ENCODE measurements at places on chromosomes 11 and 22. TPM values are rescaled to one million over a fixed set of nuclear protein-coding genes. Genes with fewer than 3 reads are reported as not detected.
A peak's percentile ranks its signal among the peaks of the same experiment; 100 is the strongest.

DNA sequence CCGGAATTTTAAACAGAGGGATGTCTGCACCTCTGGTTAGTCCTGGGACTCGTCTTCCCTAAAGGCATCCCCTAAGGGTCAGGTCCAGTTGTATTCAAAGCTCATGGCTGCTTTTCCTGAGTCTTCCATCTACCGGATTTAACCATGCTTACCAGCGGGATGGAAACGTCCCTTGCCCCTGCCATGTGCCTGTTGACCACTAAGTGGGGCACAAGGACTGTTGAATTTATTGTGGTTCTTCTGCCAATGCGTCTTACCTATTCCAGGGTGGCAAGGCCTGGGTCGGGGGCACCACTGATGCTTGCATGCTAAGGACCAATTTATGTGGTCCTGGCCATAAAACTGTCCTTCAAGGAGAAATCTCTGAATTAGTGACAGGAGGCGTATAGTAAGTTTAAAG, 25.6 kb downstream of the ANKRD42 start:
- DNase-seq = no peak

GRCh38 chr22:46010951-46011626, 34.1 kb upstream of the WNT7B start:
- DNase-seq = no peak

DNA sequence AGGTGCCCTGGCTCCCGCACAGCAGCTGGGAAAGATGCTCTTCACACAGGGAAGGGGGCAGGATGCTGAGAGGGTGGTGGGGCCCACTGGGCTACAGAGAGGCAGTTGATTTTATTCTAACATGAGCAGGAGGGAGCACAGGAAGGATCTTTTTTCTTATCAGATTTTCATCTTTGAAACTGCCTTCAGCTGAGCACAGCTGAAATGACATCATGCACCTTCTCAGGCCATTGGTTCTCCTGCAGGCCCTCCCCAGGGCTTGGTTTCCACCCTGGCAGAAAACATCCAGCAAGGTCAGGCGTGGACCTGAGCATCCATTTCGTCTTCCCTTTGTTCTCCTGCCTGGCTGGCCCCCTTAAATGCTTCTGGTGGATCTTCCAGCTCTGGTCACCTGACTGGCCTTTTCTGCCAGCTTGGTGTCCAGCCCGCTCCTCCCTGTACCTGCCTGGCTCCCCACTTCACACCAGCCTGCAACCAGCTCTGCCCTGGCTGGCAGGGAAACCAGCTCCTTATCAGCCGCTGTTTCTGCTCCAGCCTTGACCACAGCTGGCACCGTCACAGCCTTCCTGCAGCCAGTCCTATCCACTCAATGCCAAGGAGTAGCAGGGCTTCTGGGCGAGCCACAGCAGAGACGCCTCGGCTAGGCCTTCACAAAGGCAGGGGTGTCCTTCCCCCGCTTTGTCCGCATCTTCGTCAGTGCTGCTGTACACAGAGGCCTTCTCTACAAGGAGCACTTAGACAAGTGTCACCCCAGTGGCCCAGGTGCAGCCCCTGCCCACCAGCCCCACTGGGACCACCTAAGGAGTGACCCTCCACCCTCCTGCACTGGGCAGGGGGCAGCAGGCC, 36.5 kb downstream of the TOM1 start:
- no peak for DNase-seq

- peak; percentile 51 for DNase-seq
These were observed at the start of gene TMA7B for GRCh38 chr22:39959640-39960447. Gene TMA7B, plus strand, starts transcription at chr22:39960397. Its CDS starts 3,978 bp downstream, at chr22:39964375.

DNA sequence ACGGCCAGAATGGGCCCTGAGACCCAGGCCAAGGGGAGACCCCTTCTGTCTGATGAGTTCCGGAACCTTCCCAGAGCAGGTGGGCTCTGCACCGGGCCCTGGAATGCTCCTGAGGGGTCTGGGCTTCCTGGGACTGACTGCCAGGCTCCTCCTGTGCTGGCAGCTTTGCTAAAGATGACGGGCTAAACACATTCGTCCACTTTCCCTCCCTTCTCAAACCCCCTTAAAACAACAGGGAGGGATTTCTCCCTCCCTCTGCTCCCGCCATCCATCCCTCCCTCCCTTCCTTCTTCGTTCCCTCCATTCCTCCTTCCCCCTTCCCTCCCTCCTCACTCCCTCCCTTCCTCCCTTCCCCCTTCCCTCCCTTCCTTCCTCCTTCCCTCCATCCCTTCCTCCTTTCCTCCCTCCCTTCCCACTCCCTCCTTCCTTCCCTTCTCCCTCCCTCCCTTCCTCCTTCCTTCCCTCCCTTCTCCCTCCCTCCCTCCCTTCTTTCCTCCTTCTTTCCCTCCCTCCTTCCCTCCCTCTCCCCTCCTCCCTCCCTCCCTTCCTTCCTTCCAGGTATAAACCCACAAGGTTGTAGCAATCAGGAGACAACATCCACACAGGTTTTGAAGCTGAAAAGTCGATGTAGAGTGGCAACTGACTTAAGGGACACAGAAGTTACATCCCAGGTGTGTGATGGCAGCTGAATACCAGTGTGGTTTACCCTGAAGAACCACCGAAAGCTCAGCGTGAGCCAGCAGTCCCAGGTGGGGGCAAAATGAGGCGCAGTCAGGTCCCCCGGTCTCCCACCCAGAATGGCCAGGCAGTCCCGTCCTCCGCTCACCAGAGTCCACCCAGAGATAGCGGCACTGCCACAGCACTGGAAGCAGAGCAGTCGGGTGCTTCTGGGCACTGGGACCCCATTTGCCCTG, 18.8 kb upstream of the MGAT3 start:
- DNase-seq = no peak

The MYO18B gene
- total RNA-seq = 7.9 TPM

The CNTN5 gene
- 13.2 TPM for total RNA-seq

The UBASH3B gene
- 3.4 TPM for total RNA-seq

The MIAT gene
- total RNA-seq = 3.6 TPM

Measured in umbilical cord (tissue), 2 donors.